ENCODE measurements at places on chromosomes 5 and 9.

DNA sequence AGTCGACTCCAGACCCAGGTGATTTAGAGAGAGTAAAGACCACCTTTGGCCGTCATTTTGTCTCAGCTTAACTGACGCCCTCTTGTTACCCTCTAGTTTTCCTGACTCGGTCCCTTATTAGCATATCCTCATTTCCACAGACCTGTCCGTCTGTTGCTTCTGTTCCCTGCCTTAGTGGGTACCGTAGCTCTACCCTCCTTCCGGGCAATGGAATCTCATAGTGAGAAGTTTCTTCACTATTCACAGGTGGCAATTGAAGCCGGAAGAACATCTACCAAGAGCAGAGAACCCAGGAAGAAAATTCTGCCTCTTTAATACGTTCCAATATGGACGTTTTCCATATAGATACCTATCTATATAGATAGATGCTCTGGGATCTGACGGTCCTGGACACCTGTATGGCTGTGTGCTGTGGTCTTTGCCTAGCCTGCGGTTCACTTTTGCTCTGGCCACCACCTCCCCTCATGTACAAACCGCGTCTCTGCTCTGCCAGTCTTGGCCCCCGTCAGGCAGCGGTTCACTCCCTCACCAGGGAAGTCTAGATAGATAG, 652 bp upstream of the TMEM161B start:
- DNase-seq: no peak

GRCh38 chr9:94084314-94084713, at the start of gene PTPDC1:
Gene PTPDC1, plus strand, starts transcription at chr9:94084464. Its CDS starts 67 bp downstream, at chr9:94084531.
- DNase-seq: no peak

- DNase-seq: no peak
Measured at GRCh38 chr9:38287420-38287985, 105.0 kb upstream of the ALDH1B1 start.

DNA sequence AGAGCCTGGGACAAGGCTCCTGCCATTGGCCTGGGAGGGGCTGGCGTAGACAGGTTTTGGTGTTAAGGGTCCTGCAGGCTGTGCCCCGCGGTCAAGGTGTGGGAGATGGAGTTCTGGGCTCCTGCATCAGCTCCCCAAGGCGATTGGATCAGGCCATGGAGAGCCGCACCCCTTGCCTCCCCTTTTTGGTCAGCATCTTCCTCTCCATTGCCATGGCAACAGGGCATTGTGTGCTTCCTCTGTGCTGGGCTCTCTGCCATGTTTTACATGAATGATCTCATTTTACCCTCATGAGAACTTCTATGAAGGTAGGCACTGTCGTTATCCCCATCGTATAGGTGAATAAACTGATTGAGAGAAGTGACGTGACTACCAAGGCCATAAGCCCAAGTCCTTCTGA, 344.3 kb upstream of the CLINT1 start:
- DNase-seq: no peak

DNA sequence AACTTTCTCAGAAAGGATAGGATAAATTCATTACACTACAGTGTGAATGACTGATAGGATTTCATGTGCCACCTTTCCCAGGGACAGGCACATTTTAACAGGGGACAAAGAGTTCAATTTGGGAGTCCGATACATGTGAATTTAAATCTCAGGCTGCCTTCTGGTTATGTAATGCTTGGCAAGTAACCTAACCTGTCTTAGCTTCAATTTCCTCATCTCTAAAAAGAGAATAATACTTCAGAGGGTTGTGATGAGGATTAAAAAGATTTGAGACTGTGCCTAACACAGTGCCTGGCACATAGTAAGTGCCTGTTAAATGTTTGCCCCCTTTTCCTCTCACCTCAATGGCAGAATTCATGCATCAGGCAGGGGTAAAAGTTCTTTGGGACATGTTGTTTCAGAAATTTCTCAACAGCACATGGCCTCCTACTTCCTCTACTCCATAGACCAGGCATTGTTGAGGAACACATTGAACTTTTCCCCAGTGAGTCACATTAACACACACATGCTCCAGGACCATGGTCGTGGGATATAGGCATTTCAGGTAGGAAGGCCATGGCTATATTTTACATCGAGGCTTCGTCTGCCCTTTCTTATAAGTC, 94.6 kb upstream of the EGFLAM start:
- DNase-seq: no peak

DNA sequence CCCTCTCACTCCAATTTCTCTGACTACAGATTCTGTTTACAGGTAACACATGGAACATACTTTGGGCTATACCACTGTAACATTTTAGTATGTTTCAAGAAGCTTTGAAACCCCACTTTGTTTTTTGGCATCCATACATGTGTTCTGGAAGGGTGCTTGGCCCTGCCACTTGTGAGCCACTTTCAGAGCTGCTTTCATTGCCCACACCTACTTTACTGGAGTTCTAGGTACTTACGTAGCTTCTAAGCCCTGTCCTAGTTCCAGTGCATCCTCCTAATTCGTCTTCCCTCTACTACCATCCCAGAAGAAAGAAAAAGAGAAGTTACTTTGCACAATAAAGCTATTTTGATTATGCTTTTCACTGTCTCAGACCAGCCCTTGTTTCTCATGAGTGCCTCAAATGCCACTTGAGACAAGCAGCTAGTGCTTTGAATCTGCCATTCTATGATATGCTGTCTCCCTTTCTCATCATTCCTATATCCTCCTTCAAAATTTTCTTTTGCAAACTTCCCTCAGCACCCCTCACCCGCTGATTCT, 26.5 kb upstream of the C5orf47 start:
- DNase-seq: no peak

DNA sequence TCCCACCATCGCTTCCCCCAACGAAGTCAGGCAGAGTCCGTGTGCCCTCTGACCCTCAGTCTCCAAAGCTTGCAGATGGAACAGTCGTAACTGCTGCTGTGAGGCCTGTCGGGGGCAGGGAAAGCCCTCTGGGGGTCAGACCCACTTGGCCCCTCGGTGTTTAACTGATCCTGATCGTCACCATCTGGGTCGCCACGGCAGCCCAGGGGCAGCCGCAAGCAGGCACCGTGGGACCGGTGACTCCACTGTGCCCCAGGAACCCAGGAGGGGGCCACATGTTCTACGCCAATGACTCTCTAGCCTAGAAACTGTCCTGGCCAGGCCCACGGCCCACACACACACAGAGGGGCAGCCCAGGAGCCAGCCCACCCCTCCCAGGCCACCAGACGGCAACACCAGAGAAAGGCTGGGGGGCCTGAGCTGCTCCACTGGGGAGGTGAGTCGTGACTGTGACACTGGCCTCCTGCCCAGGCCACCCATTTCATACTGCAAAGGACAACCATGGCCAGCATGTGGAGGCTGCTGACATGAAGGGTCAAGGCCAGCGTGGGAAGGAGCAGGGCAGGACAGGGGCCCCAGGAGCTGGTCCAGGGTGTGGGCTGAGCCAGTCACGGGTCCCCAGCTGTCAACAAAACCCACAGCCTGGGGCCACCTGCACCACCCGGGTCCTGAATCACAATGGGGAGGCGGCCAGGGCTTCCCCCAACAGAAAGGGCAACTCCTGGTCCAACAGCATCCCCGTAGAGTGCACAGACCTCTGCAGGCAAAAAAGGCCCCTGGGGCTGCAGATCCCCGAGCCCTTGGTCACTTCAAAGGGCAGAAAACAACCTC, 20.8 kb downstream of the VAV2 start:
- no peak for DNase-seq

- DNase-seq: no peak
Measured at GRCh38 chr5:45402804-45403455, 293.2 kb downstream of the HCN1 start.

DNA sequence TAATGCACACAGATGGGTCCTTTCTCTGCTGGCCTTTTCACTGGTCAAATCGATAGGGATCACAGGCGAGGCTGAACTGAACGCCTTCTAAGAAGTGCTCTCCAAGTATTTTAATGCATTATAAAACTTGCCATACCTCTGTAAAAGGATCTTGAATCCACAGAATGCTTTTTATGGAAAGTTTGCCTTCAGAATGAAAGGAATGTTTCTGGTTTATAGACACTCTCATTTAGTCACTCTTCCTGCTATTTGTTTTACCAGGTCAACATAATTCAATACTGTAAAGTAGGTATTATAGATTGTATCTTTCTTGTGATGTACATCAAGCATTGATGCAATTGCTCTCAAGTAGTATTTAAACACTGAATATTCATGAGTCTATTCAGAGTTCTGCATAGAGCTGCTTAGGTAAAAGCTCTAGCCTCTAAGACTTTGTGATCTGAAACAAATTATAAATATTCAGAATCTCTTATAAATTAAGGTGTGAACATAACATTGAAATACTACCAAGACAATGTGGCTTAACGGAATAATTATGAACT, 308.4 kb downstream of the ISL1 start:
- no peak for DNase-seq

- DNase-seq: no peak
Measured at GRCh38 chr9:130535818-130536521, 43.4 kb upstream of the FUBP3 start.

- DNase-seq: no peak
Measured at GRCh38 chr9:928363-929042, 48.0 kb upstream of the DMRT3 start.

- no peak for DNase-seq
Measured at GRCh38 chr5:116553366-116553765, 21.3 kb downstream of the SEMA6A start.

- DNase-seq: no peak
Measured at GRCh38 chr9:87602933-87603643, 105.4 kb downstream of the DAPK1 start.

- no peak for DNase-seq
Measured at GRCh38 chr5:72541501-72542225, 34.5 kb upstream of the ZNF366 start.

GRCh38 chr5:143142596-143143435, 260.7 kb downstream of the NR3C1 start:
- no peak for DNase-seq

All from omental fat pad (tissue), 4 donors.